ENCODE measurements at places on chromosomes 4 and X.

DNA sequence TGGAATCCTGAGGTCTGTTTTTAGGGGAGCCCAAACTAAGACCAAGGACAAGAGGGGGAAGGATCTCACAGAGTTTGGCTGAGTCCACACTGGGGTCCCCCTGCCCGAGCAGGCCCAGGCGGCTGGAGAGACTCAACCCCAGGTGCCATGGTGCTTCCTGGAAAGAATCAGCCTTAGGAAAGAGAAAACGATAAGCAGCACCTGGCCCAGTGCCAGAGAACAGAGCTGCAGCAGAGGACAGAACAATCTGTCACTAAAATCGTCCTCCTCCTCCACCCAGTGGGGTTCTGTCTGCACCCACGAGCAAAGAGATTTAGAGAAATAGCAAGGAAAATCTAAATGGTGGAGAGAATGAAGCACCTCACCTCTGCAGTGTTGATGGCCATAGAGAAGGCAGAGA, 470.5 kb downstream of the BCOR start:
- no peak for DNase-seq

GRCh38 chr4:156956826-156957368, 14.7 kb downstream of the PDGFC start:
- no peak for DNase-seq

GRCh38 chr4:169840554-169840953, 82.8 kb upstream of the HPF1 start:
- no peak for DNase-seq

DNA sequence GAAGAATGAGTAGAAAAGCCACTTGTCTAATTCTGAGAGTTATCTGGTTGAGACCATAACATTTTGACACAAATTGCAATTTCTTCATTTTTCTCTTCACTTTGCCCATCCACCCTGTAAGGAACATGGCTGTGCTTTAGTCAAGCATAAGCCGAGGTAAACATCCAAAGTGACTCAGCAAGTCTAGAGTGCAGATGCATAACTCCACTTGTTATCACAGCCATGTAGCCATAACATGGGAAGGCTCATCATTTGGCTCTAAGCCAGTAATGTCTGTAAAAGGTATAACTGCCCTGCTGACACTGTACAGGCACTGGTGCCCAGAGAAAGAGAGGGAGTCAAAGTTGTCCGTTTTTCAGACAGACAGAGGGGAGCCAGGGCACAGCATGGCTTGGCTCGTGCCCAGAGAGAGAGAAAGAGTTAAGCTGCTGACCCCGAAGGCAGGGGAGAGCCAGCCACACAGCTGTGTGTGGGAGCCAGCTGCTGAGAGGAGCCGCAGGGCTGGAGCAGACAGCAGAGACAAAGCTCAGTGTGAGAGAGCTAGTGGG, 76.9 kb upstream of the EXOC1L start:
- no peak for DNase-seq

DNA sequence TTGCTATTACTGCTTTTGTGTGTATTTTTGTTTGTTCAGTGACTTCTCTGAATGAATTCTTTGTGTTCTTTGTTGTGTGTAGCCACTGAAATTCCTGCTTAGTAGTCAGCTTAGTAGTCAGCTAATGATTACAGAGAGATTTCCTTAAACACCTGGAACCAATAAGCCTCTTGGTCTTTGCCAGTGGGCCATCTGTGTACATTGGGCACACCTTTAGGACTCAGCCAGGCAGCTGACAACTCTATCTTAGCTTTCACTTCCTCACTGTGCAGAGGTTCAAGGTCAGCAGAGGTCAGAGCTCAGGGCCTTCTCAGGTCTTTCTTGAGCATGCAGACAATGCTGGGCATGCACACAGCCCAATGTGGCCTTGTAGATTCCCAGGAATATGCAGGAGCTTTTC, 59.3 kb downstream of the RWDD4 start:
- DNase-seq, result no peak

DNA sequence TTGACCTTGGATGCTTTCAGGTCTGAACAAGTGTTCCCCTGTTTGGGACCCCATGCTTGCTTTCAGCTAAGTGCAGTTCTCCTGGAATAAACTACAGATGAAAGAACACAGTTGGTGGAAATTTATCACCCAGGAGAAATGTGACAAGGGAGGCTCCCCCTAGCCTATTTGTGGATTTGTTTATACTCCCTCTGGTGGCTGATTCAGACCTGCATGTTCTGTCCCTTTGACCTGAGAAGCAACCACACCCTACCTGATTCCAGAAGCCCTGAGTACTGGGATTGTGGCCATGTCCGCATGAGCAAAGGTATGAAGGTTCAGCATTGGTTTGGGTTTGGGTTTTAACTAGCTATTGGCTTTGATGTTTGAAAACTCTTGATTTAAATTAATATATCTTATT, 440.9 kb downstream of the MID1IP1 start:
- no peak for DNase-seq

GRCh38 chr4:160808174-160808573, 1355.6 kb downstream of the FSTL5 start:
- no peak for DNase-seq

- DNase-seq, result no peak
Measured at GRCh38 chrX:118571836-118572235, 76.2 kb downstream of the DOCK11 start.

DNA sequence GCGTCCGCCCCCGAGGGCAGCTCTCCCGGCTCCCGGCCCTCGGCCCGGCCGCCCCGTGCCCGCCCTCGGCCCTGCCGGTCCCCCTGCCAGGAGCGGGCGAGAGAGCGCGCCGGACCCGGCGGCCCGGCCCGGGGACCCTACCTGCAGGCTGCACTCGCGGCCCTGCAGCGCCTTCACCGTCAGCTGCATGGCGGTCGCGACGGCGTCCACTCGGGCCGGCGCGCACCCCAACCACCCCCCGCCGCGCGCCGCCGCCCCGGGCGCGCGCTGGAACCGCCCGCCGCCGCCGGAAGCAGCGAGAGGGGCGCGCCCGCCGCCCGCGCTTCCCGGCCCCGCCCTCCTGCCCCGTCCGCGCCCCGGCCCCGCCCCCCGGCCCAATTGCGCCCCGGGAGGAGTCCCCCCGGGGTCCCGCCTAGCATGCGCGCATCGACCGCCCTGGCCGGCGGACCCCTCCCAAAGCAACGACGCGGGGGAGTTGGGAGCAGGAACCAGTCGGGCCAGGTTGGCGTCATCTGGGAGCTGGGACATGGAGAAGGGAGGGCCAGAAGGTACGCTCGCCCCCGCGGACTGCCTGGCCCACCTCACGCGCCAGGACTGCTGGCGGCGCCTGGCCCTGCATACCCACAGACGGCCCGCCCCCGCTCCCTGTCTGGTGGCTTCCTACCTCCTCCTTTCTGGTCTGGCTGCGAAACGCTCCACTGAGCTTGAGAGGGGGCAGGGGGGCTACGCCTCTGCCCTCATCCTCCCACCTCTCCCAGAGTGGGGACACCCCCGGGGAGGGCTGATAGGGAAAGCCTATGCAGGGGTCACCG, at the start of gene UBL4A:
UBL4A (minus strand) TSS at position 220 of the 812 bp plus-strand sequence; CDS start at position 189, 31 bp downstream.
- DNase-seq, result peak; percentile 50

GRCh38 chrX:31604629-31605221, 532.9 kb upstream of the FTHL17 start:
- DNase-seq, result no peak

DNA sequence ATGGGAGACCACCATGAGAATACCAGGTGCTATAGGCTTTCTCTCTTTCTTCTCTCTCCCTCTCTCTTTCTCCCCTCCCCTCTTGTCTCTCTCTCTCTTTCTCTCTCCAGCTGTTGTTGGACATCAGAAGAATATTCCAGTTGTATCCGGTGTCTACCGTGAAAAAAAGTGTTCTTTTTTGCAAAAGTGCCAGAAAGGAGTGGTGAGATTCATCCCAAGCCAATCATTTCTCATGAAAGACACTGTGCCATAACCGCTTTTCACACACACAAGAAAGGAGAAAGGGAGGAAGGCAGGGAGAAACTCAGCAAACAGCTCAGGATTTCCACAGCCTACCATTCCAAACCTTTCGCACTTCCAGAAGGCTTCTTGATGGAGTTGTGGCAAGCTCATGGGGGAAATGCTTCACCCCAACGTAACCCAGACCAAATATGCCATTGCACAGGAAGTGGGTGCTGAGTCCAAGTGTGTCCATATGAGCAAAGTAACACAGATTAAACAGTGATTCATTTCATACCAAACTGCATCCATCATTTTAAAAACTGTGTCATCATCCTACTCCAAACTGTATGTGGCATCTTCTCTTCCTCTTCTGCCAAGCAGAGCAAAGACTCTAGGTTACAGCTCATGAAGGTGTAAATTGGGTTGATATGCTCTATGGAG, 224.0 kb downstream of the APBB2 start:
- DNase-seq, result no peak

All from activated gamma-delta T cell (primary cell).